ENCODE measurements at places on chromosomes 1 and 21.
A peak's percentile ranks its signal among the peaks of the same experiment; 100 is the strongest.

- no peak for DNase-seq
These were observed 60.8 kb upstream of the SLC35F3 start for GRCh38 chr1:233843525-233844204.

GRCh38 chr1:199612976-199613774 lies 414.3 kb upstream of the NR5A2 start:
- DNase-seq, result peak; percentile 41

GRCh38 chr1:3671371-3672180 lies 19.3 kb downstream of the TP73 start:
- peak; percentile 26 for DNase-seq

DNA sequence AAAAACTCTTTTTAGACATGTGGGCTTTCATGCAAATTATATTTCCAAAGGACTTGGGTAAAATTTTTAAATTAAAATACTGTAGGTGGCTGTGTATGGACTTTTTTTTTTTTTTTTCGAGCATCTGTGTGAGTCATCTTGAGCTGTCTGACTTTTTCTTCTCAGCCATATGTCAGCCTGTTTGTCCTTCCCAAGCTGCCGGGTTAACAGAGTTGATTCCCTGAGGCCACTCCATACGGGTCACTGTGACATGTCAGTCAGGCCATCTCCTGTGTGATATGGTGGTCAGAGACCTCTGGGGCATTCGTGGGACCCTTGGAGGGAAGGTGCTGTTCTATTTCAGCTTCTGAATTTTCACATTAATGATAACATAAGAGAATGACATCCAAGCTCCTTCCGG lies 148.3 kb downstream of the KCNJ6 start:
- no peak for DNase-seq

GRCh38 chr1:207810606-207811295 lies 58.9 kb downstream of the CD46 start:
- no peak for DNase-seq

DNA sequence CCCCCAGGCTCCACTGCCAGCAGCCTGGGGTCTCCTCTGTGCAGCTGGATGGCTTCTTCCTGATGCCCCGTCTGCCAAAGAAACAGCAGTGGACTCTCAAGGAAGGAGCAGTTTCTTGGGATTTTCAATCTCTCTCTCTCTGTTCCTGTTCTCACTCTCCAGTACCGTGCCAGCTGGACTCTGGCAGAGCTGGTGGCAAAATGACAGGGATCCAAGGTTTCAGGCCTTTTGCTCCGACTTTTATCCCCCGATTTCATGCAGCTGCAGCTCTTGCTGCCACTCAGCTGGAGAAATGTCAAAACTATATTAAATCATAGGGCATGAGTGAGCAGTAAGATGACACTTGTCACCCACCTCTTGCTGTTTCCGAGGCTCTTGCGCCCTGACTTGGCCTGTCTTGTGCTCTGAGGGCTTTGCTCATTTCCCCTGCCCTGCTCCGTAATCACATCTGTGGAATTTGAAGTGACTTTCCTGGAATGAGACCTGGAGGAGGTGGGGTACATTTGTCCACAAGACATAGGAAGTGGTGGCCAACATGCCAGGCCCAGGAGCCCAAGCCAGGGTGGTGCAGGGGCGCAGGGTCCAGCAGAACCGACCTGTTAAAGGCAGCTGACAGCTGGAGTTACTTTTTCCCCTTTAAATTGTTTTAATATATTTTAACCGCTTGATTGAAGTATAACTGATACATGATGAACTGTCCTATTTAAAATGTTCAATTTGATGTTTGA lies 576.2 kb downstream of the PTPRU start:
- no peak for DNase-seq

GRCh38 chr1:227094249-227094966 lies 154.3 kb downstream of the COQ8A start:
- DNase-seq, result no peak

DNA sequence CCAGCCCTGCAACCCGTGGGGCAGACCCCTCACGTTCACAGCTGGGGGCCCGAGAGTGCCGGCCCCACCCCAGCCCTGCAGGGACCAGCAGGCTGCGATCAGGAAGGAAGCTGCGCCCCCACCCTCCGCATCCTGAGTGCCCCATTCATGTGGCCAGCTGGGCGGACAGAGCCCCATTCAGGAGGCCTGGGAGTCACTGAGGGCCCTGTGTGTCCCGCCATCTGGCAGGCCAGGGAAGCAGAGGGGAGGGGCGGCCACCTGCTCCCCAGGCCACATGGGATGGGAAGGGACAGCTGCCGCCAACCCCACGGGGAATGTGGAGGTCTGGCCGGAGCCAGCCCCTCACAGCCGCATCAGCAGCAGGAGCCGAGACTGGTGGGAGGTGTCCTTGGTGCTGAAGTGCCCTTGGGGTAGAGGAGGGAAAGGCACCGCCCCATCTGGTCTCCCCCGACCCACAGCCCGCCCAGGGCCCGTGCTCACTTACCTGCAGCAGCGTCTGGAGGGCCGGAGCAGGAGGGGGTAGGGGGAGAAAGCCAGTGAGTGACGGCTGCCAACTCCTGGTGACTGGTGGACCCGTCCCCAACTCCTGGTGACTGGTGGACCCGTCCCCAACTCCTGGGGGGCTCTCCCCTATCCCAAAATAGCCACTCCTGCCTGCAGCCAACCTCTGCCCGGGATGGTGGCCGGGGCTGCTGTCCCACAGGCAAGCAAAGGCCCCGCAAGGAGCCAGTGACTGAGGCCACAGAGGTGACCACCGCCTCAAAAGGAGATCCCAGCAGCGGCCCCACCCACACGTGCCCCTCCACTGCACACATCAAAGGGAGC lies 8.7 kb downstream of the ACAP3 start:
- DNase-seq, result no peak

DNA sequence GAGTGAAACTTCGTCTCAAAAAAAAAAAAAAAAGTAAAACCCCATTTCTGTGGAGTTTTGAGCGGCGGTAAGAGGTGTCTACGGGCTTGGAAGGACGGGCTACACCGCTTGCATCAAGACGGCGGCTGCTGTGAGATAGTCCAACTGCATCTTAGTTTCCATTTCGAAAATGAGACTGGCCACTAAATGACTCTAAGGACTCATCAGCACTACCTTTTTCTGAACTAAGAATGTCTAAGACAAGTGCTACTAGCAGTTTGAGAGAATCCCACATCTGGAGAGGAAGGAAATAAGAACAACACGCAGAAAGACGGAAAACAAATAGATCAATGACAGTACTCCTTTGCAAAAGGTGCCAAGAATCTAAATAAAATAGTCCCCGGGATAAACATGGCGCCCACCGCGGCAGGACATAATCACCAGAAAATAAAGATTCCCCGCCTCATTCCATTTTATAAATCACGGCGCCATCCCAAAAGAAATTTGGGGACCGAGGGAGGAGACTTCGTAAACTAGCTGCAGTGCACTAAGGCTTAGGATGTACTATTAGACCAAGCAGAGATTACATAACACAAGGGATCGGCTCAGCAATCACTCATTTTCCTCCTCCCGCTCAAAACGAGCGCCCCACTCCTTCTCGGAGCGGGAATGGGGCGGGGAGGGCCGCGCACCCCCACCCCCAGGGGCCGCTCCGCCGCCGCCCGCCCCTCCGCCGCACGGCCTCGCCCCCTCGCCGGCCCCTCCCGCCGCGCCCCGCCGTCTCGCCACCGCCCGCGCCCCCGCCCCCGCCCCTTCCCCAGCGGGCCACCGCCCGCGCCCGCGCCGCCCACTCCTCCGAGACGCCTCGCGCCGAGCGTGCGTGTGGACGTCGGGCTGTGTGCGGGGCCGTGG lies 1.1 kb downstream of the POGZ start:
- peak; percentile 76 for DNase-seq

GRCh38 chr1:208009706-208010444 lies 99.0 kb upstream of the CD34 start:
- DNase-seq, result no peak

DNA sequence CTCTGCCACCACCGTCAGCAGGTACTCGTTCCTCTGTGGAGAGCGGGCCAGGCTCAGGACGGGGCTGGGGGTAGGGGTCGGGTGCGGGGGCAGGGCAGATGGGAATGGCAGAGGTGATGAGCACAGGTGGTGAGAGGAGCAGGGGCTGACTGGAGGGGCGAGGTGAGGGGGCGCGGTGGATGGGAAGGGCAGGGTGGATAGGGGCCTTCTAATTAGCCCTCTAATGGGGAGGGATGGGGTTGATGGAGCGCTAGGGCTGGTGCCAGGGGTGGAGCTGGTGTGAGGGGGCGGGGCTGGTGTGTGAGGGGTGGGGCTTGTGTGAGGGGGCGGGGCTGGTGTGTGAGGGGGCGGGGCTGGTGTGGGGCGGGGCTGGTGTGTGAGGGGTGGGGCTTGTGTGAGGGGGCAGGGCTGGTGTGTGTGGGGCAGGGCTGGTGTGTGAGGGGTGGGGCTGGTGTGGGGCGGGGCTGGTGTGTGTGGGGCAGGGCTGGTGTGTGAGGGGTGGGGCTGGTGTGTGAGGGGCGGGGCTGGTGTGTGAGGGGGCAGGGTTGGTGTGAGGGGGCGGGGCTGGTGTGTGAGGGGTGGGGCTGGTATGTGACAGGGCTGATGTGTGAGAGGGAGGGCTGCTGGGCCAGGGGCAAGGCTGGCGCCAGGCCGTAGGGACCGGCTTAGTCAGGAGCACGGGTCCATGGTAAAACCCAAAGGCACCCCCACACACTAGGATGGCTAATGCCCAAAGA lies 5.9 kb downstream of the KRTAP10-1 start:
- no peak for DNase-seq

GRCh38 chr1:37605061-37605650 lies 9.4 kb upstream of the GNL2 start:
- no peak for DNase-seq

DNA sequence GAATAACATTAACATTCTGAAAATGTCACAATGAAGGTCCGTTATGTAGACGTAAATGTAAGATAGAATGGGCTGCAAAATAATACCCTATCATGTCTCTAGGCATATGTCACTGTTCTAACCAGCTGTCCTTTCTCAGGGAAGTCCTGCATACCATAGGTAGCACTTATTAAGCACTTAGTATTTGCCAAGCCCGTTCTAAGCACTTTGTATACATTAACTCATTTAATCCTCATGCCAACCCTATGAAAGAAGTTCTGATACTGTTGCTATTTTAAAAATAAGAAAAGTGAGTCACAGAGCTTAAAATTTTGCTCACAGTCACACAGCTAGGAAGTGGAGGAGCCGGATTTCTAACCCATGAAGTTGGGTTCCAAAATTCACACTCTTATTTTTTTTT lies 15.7 kb downstream of the GAS5 start:
- DNase-seq, result no peak

DNA sequence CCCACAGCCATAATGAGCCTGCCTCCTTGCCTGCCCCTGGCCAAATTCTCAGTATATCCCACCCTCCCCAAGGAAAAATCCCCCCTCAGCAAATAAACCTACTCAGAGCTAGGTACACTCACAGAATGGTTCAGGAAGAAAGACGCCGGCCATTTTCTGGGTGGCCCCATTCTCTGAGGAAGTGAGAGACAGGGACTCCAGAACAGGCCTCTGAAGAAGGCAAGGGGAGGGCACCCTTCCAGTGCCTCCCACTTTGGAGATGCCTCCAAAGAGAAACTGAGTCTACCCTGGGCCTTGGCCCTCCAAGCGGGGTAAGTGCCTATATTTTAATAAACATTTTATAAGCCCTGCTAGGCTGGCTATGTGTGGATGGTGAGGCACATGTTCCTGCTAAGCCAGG lies 2.3 kb downstream of the PACC1 start:
- DNase-seq, result no peak

DNA sequence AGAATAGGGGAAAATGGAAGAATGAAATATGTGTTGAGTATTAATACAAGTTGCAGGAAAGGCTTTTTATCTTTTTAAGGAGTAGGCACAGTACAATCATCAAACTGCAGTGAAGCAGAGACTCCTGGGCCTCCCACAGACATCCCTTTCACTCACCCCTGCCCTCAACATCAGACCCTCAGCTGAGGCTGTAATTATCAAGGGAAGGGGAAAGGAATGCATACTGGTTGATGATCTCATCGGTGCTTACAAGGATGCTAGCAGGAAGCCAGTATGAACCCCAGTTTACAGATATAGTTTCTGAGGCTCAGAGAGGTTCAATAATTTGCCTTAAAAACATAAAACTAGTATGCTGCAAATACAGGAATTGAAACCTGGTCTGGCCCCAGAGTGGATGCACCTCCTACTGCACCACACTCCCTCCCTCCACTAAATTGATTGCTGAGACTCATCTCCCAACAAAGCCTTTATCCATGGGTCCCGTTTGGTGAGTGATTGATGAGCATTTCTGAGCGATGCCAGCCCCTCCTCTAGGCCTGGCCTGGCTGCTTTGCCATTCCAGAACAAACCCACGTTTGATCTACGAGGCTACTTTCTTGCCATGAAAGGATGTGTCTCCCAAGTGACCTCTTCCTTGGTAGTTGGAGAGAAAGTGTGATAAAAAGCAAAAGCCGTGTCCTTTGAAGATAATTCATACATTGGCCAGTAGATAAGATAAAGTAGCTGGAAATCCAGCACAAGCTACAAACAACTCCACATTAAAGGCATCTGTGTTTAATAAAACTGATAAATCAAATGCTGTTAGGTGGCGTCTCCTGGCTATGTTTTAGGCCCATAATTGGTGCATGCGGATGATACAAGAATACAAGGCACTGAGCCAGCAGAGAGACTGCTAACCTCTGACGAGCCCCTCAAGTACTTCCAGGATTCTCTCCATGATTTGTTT lies 233.9 kb upstream of the CAMK1G start:
- peak; percentile 34 for DNase-seq

DNA sequence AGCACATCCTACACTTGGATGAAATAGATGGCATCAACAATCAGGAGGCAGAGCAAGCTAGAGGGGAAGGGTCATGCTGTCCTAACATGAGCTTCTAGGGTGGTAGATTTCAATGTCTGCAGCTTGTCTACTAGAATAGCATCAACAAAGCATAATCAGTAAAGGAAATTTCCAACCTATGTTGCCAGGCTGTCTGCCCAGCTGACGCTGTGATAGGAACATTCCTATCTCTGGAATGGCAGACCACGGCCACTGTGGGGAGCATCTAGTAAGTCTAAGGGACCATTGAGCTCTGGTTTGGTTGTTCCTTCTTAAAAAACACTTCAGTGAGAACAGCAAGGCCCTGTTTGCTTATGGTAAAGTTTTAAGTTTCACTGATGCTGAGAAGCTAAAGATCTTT lies 206.8 kb downstream of the PAPPA2 start:
- no peak for DNase-seq

DNA sequence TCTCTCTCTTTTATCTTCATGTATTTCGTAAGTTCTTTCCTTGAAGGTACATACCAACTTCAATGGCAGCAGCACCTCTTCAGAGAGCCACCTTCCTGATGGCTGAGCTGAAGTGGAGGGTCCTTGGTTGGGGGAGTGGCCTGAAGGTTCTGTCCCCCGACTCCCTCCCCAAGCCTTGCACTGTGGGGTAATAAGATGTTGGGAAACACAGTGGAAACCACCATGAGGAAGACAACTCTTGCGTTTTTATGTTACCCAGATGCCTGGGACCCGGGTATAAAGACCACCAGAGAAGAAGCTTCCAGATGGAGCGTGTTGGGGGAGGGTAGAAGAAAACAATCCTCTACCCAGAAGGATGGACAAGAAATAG lies 794 bp downstream of the KRTAP12-3 start:
- no peak for DNase-seq

- peak; percentile 9 for DNase-seq
These were observed 44.3 kb upstream of the RGL1 start for GRCh38 chr1:183760661-183761060.

GRCh38 chr1:93148001-93148400 lies 32.2 kb downstream of the TMED5 start:
- DNase-seq, result peak; percentile 60

Data from brain microvascular endothelial cell (primary cell).